ENCODE measurements at places on chromosomes 6 and 20.

GRCh38 chr6:134795001-134795400 lies 154.9 kb downstream of the ALDH8A1 start:
- DNase-seq, result no peak

DNA sequence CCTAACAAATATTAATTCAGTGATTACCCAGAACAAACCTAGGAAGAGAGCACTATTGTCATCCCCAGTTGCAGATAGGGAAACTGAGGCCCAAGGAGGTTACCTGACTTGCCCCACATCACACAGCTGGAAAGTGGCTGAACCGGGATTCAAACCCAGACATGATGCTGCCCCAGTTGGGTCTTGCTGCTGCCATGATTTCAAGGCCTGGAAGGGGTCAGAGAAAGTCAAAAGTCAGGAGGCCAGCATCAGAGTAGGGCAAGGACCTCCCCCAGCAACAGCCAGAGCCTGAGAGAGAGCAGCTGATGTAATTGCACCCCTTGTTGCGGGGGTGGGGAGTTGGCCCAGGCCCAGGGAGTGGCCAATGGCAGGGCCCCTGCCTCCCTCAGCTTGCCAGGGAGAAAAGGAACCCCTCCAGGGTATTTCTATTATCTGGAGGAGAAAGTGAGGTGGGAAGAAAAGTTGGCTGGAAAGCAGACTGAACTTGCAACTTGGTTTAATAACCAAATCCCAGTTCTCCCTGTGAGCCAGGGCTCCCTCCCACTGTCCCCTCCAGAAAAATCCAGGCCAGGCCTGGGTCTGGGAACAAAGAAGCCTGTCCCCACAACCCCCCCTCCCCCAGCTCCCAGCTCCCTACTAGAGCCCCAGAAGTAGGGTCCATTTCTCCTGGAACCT lies 83.6 kb downstream of the MRPL14 start:
- DNase-seq, result no peak

GRCh38 chr6:25512560-25512959 lies 139.5 kb upstream of the SCGN start:
- no peak for DNase-seq

- peak; percentile 14 for DNase-seq
Observed at GRCh38 chr6:28953039-28953584, 29.3 kb upstream of the TRIM27 start.

DNA sequence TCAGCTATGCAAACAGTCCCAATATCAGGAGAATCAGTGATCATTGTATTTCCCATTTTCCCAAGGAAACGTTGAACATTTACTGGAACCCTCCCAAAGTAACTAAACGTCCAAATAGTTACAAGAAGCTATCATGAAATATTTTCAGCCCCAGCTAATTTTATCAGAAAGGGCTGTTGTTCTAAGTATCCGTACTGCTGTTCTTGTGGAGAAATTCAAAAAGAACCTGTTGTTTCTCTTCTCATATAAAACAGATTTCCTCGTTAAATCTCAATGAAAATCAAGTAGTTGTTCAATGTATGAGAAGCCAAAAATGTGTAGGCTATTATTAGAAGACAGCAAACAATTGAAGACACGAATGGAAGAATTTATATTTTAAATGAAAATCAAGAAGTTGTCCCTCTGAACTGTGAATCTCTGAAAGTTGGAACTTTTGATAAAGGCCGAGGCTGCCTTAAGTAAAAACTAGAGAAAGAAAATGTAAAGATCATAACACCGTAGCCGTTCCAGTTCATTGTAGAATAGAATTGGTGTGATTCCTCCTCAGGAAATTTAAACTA lies 107.7 kb downstream of the HFE start:
- no peak for DNase-seq

DNA sequence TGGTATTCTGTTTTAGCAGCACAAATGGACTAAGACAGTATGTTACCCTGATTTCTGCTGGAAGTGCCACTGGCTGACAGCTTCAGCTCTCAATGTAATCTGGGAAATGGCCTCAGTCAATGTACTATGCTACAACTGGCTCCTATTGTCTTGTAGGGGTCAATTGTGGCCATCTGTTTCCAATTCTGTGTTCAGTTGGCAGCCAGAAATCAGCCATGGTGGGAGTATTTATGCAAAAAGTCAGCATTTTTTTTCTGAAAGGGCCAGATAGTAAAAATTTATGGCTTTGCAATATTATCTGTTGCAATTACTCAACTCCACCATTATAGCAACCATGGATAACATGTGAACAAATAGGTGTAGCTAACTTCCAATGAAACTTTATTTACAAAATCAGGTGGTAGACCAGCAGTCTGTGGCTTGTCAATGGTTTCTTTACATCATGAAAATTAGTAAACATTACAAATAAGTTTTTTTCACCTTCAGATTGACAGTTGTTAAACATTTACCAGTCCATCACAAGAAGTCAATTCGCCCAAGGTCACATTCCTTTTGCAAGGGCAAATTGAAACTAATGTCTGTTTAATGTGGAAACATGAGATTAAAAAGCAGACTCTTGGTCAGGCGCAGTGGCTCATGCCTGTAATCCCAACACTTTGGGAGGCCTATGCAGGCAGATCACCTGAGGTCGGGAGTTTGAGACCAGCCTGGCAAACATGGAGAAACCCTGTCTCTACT lies 58.3 kb upstream of the TSHZ2 start:
- no peak for DNase-seq

- DNase-seq, result no peak
Observed at GRCh38 chr20:62749851-62750445, 41.3 kb downstream of the NTSR1 start.

DNA sequence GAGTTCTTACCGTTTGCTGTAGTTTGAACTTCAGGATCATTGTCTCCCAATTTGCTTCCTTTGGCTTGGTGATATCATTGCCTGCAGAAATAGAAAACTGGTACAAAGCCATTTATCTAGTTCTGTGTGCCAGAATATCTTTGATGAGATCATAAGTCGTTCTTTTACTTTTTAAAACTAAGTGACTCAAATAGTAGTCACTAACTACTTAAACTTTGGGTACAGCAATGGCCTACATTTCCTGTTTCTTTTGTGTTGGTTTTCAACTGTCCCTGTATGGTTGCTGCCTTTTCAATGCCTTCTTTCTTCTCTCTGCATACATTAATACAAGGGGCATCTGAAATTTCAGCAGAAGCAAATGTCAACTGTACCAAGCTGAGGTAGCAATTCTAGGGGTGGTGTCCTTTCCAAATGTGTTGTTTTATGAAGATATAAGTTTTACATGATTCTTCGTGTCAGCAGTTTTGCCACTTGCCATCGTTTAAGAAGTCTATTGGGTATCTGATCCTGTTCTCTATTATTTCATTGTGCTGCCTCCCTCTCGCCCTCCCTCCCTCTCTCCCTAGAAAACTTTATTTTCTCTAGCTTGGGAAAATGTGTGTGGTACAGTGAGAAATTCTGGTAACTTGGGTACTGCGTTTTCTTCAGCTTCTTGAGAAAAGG lies 238.5 kb downstream of the FARS2 start:
- no peak for DNase-seq

DNA sequence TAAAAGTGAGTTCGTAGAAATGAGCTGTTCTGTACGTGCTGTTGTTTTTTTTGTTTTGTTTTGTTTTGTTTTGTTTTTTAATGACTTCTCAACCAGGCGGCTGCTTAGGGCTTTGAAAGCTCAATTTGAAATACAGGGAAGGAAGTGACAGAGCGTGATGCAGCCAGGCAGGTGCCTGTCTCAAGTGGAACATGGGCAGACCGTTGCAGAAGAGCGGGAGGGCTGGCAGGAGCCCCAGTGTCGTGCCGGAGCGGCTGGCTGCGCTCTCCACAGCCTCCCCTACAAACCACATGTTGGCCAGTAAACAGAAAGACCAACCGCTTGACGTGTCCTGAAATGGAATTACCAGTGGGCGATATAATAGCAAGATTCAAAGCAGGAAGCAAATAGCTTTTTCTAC lies 164.9 kb upstream of the RREB1 start:
- no peak for DNase-seq

GRCh38 chr6:94511502-94512088 lies 1065.7 kb upstream of the MANEA start:
- no peak for DNase-seq

- no peak for DNase-seq
Observed at GRCh38 chr6:153117986-153118879, 12.8 kb downstream of the RGS17 start.

DNA sequence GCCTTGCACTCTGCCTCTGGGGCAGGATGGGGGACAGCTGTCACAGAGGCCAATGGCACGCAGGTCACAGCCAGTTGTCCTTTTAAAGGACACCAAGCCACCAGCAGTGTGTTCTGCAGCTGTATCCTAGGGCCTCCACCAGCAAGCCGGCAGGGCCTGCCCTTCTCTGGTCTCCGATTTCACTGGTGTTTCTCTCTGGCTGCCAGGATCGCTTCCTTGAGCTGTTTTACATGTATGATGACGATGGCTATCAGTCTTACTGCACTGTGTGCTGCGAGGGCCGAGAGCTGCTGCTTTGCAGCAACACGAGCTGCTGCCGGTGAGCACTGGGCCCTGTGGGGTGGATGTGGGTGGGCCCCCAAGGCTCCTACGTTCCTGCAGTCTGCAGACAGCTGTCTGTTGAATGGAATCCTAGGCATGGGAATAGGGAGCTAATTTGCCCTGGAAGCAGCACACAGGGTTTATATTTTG lies 22.7 kb upstream of the MAPRE1 start:
- DNase-seq, result no peak

GRCh38 chr6:11621119-11621518 lies 83.6 kb downstream of the TMEM170B start:
- DNase-seq, result no peak

DNA sequence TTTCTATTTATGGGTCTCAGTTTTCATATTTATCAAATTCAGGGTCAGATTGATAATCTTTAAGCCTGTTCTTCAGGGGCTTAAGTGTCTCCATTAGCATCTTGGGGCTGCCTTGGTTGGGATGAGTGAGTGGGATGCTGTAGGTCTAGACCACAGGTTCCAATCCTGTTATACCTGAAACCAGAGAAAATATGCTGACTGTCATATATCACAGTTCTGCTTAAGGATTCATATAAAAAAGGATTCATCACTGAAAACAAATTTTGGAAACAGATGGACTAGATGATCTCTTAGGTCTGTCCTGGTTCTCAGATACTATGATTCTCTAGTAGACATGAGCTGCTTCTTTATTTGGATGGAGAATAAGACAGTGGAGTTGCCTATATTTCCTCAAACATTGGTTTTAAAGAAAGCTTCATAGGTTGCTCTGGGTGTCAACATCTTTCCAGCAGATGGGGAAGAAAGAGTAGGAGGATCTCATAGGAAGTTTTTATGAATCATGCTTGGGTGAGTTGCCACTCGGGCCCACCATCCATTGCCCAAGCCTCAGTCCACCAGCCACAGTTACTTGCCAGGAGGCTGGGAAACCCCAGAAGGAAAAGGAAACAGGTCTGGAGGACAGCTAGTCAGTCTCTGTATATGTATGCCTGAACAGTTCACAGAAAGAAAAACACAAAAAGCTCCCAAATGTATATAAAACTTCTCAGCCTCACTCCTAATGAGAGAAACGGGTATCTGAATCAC lies 42.9 kb upstream of the MAP7 start:
- DNase-seq, result no peak

- no peak for DNase-seq
Observed at GRCh38 chr6:96302991-96303390, 218.6 kb upstream of the UFL1 start.

GRCh38 chr20:6618051-6618450 lies 149.4 kb upstream of the BMP2 start:
- no peak for DNase-seq

DNA sequence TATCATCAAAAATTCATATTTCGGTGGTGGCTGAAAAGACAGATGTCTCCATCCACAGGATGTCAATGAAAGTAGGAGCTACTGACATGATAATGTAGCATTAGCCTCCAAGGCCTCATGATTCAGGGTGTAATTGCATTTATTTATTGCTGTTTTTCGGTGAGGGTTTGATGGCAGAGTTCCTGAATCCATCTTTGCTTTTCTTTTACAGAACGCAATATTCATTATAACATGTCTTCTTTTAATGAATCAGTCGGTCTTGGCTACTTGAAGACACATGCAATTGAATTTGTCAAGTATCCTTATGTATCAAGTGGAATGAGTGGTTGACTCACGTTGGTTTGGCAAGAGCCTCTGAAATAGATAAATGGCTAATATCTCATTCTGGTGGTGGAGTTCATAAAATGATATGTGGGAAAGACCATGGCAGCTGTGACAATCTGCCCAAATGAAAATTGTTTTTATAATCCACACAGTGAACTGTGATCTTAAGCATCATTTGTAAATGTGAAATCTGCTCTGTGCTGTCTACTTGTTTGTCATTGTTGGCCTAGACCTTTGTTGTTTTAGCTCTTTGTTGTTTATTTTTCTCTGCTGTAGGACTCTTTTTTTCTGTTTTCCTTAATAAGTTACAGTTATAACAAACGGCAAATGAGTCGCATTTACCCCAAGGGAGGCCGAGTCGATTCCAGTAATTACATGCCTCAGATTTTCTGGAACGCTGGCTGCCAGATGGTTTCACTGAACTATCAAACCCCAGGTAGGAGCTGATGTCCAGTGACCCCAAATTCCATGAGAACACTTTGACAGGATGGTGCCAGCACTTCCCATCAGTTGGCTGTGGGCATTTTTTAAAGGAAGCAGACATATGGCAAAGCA lies 105.7 kb upstream of the LAMP5 start:
- DNase-seq, result no peak

DNA sequence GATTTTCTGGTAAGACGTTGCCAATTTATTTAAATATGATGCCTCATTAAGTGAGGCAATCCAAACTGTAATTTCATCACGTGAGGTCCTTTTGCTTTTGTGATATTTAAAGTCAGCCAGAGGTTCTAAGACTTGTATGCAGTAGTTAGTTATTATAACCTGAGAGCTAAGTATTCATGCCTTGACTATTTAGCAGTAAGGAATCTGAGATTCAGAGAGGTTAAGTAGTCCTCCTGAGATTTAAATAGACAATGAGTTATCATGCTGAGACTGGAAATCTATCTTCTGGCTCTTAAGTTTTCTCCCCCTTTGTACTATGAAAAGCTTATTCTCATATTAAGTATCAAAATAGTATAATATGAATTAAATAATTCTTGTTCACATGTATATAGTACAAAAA lies 158.0 kb downstream of the UTRN start:
- no peak for DNase-seq

DNA sequence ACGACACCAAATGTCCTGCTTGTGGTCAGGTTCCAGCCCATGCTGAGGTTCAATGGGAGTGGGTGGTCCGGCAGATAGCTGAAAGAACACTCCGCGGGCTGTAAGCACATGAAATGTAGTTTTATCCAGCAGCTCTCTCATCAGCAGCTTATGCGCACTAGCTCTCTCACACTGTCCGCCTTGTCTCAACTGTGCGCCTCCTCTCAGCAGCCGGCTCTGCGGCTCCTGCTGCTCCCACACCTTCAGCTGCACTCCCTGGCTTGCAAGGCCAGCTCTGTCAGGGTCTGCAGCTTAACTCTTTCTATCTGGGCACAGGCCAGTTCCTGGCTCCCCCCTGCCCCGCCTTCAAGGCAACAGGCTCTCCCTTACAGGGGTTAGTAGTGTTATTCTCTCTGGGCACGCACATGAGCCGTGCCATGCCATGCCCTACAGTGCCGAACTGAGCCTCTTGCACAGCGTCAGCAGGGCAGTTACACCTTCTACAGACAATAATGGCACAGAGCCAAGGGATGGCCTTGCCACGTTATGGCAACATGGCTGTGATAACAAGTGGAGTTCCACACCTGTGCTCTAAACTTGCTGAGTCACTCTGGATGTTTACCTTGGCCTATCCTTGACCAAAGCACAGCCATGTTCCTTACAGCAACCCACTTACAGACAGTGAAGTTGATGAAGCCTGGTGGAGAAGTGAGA lies 84.0 kb upstream of the LRFN2 start:
- DNase-seq, result no peak

GRCh38 chr6:108755257-108756240 lies 92.7 kb upstream of the ARMC2 start:
- DNase-seq, result no peak

Data from activated naive CD4-positive, alpha-beta T cell (primary cell).